ENCODE measurements at places on chromosomes 6 and 20. TPM values are rescaled to one million over a fixed set of nuclear protein-coding genes. Genes with fewer than 3 reads are reported as not detected.

DNA sequence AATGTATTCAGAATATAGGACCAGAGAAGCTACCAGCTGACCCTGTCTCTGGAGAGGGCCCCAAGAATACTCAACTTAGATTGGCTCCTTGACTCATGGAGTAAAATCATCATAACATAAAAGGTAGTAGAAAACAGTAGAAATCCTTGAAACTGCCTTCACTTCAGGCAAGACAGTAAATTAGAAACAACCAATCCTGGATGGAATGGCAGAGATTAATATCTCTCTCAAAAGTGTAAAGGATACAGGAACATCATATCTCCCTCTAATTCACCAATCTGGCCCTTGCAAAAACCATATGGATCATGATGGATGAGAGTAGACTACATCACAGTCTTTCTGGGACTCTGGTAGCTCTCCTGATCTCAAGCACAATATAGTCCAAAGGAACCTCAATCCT, 20.4 kb upstream of the EPM2A start:
- DNase-seq: no peak

DNA sequence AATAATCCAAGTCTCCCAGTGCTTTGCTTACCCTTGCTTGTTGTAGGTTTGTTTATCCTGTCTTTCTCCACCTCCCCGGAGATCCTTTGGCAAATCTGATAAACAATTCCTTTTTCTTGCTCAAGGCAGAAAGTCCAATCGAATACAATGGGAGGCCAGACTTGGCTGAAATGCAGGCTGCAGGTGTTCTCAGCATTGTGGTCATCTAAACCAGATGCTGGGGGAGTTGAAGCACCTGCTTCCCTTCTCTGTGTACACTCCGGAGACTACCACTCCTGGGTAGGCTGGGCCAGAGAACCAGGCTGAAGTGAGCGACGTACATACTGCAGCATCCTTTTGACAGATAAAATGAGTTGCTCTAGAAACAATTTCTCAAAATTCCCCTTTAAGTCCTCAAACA, 82.6 kb upstream of the PREP start:
- DNase-seq: no peak

DNA sequence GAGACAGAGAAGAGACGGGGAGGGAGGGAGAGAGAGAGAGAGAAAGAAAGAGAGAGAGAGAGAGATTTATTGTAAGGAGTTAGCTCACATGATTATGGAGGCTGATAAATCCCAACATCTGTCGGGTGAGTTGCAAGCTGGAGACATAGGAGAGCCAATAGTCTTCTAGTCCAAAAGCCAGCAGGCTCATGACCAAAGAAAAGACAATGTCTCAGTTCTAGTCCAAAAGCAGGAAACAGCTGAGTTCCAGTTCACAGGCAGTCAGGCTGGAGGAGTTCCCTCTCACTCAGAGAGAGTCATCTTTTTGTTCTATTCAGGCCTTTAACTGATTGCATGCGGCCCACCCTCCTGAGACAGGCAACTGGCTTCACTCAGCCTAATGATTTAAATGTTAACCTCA, 416.6 kb downstream of the PREX1 start:
- DNase-seq: no peak

DNA sequence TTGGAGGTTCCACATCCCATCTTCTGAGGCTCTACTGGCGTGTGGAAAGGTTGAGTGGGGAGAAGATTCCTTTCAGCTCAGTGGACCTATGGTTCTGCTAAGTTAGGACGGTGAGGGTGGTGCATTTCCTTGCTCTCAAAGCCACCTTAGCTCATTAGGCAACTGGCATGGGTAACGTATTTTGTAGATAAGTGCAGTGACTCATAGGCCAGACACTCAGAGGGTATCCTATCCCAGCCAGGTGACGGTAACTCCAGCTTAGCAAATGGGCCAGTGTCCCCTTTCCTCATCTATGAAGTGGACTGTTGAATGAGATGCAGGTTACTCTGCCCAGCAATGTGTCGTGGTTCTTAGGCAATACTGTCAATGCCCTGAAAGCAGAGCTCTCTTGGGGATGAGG, 3.7 kb downstream of the RPS6KA2 start:
- DNase-seq: no peak

DNA sequence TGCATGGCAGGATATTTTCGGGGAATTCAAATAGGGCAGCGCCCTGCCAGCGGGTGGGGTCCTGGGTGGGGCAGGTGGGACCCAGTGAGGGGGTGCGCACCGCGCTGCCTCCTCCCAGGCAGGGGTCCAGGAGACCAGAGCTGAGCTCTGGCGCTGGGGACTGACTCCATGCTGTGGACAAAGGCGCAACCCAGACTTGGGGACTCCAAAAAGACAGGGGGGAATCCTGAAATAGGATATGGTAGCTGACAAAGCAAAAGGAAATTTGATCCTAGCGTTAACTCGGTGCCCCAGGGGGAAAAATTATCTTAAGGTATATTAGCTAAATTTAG, 23.6 kb downstream of the TFAP2A start:
- no peak for DNase-seq

Gene DDX43
- 0.31 TPM for total RNA-seq

DNA sequence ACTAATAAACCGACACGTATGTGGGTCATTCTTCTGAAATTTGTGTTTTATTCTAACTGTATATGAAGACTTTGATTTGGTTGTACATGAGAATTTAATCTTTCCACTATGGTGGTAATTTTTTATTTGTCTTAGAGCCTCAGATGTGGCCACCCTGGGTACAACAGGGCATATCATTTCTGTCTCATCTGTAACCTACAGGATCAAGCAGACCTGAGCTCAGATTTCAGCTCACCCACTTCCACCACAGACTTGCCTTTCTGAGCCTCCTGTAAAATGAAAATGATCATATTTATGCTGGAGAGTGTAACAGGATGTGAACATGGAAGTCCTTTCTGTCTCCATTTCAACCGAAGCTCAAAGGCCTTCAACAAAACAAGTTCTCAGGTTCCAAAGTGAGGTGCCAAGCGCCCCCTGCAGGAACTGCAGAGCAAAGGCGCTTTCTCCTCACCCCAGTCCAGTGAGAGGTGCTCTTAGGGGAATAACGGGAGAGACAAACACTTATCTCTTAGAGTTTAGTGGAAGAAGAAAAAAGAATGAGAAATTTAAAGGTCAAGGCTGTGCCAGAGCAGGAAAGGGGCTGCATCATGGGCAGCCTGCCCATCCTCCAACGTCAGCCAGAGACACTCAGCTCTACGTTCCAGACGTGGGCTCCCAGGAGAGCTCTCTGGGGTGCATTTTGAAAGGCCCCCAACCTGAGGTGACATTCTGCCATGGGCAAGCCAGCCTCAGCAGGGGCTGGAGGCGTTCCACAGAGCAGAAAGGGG, 23.0 kb upstream of the CD24 start:
- DNase-seq: peak; percentile 59

Measured in activated CD8-positive, alpha-beta T cell treated with anti-CD3 and anti-CD28 coated beads for 36 hours (primary cell).